ENCODE measurements at places on chromosomes 4 and X.

DNA sequence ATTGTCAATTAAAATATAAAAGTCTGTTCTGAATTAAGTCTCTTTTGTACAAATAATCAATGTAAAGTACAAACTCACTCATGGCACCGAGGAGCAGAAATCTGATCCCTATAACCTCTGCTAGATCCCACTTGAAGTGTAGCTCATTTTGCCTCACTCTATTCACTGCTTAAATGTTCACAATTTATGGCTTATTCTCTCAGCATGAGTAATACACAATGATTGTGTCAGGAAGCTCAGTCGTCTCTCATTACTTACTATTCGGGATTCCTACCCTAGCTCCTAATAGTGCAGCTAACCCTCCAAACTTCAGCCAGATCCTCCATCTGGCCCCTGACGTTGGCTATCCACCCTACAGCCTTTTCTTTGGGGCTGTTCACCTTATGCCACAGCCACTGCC, 4.7 kb upstream of the AMMECR1 start:
- no peak for DNase-seq

DNA sequence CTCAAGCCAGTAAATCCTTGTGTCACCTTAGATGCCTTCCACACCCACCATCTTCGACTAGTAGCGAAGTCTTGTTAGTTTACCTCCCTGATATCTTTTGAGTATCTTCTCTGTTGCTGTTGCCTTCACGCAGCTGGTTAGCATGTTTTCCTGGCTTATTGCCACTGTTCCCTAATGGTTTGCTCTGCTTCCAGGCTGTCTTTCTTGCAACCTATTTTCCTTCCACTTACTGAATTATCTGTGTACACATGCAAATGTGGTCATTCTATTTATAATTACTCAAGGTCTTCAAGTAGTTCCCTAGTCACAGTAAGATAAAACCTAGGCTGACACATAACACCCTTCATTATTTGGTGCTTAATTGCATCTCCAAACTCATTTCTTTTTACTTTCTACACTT, 89.5 kb downstream of the UGT8 start:
- no peak for DNase-seq

DNA sequence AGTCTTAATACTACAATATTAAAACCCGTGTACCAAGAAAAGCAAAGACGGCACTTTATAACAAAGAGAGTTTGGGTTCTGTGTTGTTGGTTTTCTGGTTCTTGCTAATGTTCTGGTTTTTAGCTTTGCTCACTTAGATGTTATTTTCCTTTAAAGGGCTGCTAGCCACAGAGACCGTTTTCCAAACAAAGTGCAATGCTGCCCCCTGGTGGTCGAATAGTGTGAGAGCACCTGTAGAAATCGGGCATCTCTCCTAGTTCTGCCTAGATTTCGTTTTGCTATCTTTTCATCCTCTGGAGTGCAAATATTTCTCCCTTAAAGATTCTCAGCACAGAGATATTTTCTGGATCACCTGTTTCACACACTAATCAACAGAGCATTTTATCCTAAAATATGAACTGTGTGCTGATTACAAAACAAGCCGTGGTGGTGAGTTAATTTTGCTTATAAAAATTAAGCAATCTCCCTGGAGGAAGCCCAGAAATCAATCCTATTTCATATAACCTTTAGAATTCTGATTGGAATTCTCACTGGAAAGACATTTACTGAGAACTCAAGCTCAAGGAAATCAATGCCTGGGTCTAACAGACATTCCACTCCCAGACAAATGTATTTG, 334.5 kb upstream of the NOCT start:
- peak; percentile 75 for DNase-seq

- no peak for DNase-seq
Measured at GRCh38 chr4:134885436-134885835, 683.8 kb upstream of the PABPC4L start.

DNA sequence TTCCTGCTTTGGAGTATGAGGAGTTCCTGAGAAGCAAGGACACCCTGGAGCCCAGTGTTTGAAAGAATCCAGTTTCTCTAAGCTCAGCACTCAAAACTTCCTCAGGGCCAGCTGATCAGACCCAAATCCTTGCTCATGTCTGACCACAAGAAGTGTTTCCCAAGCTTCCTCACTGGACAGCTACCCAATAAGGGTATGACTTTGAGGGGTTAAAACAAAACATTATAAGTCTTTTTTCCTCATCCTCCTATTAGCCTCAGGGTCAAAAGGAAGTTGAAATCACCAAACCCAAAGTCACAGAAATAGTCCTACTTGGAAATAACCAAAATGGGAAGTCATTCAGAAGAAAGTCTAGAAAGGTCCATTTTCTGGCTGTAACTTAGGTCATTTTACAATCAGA, 13.7 kb downstream of the ZBTB33 start:
- no peak for DNase-seq

- no peak for DNase-seq
Measured at GRCh38 chr4:76554630-76555029, 119.6 kb downstream of the SHROOM3 start.

DNA sequence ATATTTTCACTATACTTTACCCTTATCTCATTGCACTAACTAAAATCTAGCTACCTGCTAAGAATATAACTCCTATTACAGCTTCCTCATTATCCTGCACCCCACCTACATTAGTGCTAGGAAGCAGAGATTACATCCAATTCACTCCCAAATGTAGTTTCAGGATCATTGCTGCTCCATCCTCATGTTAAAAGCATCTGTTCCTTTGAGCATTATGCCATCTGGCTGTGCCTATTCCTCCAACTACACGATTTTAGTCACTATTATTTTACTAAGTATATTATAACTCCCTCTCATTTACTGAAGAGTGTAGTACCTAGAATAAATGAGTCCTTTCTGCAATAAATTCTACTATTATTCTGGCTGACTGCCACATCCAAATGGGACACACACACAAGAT, 1586.9 kb downstream of the TECRL start:
- DNase-seq: no peak

GRCh38 chr4:1112174-1112820, 1.1 kb downstream of the RNF212 start:
- DNase-seq: no peak

GRCh38 chr4:68466751-68467150, 19.5 kb downstream of the TMPRSS11E start:
- no peak for DNase-seq

GRCh38 chr4:42282081-42282901, 115.0 kb upstream of the SHISA3 start:
- DNase-seq: no peak

- DNase-seq: no peak
Measured at GRCh38 chr4:152927737-152928136, 8.4 kb upstream of the FHDC1 start.

DNA sequence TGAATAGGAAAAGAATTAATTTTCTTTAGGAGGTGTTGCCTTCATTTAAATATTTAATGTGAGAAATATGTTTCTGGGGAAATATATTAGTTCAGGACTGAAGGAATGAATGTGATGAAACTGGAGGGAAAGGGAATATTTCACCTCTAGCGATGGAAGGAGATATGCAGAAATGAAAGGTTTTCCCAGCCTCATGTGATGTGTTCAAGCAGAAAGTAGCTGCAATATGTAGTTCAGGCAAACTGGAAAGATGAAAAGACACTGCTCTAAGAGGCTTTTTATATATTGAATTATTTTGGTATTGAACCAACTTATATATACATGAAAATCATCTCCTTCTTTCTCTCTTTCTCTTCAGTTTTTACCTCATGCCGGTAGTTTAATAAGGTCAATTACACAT, 3.4 kb downstream of the GRID2 start:
- no peak for DNase-seq

- DNase-seq: no peak
Measured at GRCh38 chrX:51697397-51697796, 12.9 kb upstream of the CENPVL1 start.

- DNase-seq: no peak
Measured at GRCh38 chr4:24772061-24772705, 23.2 kb upstream of the SOD3 start.

DNA sequence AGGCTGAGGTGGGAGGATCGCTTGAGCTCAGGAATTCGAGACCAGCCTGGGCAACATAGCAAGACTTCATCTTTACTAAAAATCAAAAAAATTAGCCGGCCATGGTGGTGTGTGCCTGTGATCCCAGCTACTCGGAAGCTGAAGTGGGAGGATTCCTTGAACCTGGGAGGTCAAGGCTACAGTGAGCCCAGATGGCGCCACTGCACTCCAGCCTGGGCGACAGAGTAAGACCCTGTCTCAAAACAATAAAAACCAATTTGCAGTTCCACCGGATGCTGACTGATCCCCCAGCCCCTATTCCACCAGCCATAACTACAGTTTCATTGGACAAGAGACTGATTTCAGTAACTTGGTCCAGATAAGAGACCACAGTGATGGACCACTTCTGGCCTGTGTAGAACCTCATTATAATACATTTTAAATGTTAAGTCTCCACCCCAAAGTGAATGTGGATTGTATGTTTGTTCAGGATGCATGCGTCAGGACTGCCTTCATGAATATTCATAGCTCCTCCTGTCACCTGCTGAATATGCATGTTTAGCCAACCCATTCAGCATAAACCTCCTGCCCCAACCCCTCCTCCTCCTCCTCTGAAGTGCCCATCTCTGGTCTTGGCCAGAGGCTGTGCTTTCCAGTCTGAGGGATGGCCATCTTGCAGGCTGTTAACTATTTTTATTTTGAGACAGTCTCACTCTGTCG, 2.3 kb upstream of the SLBP start:
- DNase-seq: no peak

- DNase-seq: no peak
Measured at GRCh38 chrX:11197671-11198070, 86.5 kb downstream of the HCCS start.

DNA sequence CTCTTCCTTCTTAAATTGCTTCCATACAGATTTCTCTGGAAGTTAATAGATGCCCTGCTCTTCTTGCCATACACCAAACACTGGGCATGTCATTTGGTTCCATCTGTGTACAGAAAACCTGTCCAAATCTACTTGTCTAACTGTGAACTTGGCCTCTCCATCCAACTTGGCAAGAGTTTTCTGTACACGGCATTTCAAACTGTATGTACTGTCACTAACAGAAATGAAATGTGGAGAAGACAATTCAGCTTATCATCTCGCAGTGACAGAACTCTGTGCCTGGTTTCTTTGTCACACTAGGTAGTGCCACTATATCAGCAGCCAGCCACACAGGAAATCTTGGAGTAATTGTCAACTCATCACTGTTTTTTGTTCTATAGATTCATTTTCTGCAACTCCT, 58.2 kb downstream of the CXXC4 start:
- DNase-seq: no peak

GRCh38 chr4:15749001-15749400, 29.1 kb upstream of the CD38 start:
- no peak for DNase-seq

GRCh38 chr4:181509073-181509472, 734.1 kb upstream of the TENM3 start:
- no peak for DNase-seq

- no peak for DNase-seq
Measured at GRCh38 chr4:113979905-113980615, 613 bp upstream of the ARSJ start.

- no peak for DNase-seq
Measured at GRCh38 chr4:30716158-30716557, 4.0 kb upstream of the PCDH7 start.

GRCh38 chrX:107842715-107843400, 17.2 kb downstream of the MID2 start:
- DNase-seq: no peak

DNA sequence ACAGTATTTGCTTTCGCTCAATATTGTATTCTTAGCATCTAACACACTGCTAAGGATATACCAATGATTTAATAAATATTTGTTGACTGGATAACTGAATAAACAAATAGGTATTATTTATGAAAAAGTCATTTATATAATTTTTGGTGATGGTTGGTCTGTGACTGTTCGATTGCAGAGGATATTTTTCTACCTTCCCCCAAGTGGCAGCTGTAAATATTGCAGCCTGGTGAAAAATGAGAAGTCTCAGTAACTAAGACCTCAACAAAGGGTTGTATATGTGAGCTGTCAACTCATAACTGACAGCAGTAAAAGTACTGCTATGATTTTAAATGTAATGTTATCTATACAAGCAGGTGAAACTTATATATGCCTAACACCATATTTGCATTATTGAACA, 36.0 kb downstream of the HTR2C start:
- no peak for DNase-seq

- DNase-seq: no peak
Measured at GRCh38 chr4:15836362-15836761, 58.2 kb downstream of the CD38 start.

DNA sequence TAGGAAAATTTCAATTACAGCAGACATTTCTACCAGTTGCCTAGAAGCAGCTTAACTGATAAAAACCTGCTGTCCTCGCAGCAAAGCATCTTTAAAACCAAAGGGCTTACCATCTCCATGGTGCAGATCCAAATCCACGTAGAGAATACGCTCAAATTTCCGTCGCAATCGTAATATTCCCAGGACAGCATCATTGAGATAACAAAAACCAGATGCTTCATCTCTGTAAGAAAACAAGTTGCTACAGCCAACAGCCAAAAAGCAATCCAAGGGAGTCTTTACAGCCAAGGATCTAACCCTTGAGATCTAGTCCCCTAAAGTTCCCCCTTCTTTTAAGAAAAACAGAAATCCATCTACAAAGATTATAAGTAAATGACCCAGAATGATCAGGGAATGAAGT, 77.6 kb downstream of the HDAC8 start:
- no peak for DNase-seq

GRCh38 chrX:11064851-11065600, 46.1 kb upstream of the HCCS start:
- DNase-seq: peak; percentile 53

DNA sequence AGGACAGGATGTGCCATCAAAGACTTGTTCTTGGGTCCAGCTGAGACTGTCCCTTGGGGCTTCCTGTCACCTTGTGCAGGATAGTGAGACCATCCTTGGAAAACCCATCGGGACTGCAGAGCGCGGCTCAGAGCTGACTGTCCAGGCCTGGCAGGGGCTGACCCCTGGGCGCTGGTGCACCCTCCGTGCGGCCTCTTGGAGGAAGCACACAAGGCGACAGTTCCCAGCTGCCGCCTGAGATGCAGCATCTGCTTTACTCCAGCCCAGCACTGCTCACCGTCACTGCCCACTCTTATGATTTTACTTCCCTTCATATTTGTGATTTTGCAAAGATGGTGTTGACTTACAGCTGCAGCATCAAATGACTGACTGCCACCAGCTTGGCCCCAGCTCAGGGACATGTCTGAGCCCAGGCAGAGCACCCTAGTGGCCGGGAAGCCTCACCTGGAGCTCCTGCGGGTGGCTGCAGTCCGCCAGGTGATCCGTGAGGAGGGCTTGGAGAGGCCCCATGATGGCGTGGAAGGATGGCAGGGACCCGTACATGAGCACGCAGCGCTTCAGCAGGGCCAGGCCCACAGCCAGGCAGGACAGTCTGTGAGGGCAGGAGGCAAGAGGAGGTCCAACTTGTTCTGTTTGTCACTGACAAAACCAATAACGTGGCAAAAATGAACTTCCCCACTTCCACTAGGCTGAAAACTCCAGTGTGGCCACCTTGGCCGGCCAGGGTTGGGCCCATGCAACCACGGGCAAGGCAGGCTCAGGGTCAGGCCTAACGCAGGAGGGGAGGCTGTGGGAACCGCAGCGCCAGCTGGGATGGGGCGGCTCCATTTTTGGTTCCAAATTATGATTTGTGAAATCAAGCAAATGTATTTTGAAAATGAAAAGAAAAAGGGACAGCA, 21.8 kb downstream of the NOP14 start:
- DNase-seq: no peak

GRCh38 chr4:107564326-107564725, 155.7 kb downstream of the PAPSS1 start:
- no peak for DNase-seq

All from SJSA1 (cell line).